Cortex of kidney (tissue), 1 donor: ENCODE measurements at places on chromosomes 2 and 18.

- no peak for DNase-seq
These were observed 92.1 kb downstream of the SH3BP4 start for GRCh38 chr2:235043762-235044500.

DNA sequence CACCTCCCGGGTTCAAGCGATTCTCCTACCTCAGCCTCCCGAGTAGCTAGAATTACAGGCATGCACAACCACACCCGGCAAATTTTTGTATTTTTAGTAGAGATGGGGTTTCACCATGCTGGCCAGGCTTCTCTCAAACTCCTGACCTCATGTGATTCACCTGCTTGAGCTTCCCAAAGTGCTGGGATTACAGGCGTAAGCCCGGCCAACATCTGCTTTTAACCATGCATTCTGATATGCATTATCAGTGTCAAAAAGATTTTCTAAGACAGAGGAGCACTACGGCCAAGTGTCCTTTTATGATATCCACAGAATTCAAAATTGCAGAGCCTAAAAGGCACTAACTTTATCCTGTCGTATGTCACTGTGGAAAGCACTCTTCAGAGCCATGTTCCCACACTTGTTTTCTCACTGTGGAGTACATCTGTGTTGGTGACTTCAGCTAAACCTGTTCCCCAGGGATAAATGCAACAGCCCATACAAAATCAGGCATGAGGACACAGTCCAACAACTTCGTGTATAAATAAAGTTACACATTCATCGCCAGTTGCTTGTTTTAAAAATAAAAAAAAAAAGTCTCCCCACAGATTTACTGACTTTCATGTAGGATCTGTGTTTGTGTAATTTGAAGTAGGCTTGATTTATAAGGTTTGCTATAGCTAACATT lies 56.4 kb downstream of the STK25 start:
- DNase-seq: no peak

DNA sequence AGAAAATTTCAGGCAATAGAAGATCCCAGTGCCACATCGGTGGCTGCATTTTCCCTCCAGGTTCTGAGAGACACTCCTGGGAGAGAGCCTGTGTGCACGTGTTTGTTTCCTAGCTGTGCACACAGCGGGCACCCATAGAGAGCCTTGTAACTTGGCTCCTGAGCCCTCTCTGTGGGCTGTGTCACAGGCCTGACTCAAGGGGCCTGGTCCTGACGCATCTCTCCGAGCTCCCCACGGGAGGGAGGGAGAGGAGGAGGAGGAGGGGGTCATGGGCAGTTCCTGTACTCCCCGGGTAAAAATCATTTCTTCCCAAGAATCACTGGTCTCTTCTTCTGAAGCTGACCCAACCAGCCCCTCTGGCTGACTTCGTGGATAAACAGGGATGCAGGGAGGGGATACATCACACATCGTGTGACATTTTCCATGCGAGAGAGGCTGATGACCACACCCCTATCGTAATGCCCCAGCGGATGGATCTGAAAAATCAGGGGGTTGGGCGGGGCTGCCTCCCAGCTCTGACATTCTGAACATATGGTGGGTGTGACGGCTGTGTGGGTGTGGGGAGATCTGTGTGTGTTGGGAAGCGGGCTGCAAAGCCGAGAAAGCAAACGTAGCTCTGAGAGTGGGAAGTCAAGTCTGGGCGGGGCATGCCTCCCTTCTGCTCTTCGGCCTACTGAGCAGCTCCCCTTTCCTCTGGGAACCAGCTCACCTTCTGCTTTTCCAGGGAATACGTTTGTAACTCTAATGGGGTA lies 308.3 kb upstream of the HS6ST1 start:
- no peak for DNase-seq

- DNase-seq: no peak
These were observed 15.8 kb downstream of the ASAP2 start for GRCh38 chr2:9222239-9222892.

- DNase-seq: no peak
These were observed 20.2 kb downstream of the PSTPIP2 start for GRCh38 chr18:46051731-46052461.

- DNase-seq: no peak
These were observed at the start of gene DQX1 for GRCh38 chr2:74525717-74526648. TSS of gene DQX1 (minus strand) at chr2:74526231. CDS start at chr2:74525729, 502 bp downstream.

DNA sequence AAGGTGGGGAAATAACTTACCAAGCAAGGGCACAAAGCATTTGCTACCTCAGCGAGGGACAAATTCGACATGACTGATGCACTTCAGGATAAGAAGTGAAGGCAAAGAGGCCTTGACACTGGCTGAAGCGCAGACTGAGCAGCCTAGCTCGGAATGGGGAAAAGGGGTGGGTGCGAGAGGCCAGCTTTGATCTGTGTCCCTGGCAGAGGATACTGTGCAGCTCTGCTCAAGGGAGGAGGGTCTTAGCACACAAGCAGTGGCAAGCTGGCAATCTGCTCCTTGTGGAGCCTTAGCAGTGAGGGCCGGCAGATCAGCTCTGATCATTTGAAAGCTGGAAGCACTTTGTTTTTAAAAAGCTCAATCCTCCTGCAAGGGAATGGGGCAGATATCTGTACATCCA lies 222.3 kb downstream of the ZBTB7C start:
- DNase-seq: no peak

DNA sequence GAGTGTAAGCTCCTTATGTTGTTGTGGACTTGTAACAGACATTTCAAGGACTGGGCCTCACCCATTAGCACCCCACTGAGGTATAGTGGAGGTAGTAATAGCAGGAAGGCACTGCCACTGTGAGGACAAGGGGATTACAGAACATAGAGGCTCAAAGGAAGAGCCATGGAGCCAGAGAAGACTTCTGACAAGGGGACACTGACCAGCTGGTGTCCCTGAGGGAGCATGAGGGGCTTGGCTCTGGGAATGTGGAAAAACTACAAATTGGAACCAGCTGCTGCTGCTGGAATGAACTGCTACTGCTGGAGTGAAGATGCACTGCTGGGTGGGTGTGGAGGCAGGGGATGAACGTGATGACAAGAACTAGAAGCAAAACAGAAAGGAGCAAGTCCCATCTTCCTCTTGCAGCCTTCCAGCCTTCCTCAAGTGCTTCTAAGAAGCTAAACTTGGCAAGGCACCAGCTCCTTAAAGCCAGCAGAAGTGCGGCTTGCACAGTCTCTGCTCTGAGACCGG lies 167.3 kb upstream of the NOSTRIN start:
- DNase-seq: no peak

DNA sequence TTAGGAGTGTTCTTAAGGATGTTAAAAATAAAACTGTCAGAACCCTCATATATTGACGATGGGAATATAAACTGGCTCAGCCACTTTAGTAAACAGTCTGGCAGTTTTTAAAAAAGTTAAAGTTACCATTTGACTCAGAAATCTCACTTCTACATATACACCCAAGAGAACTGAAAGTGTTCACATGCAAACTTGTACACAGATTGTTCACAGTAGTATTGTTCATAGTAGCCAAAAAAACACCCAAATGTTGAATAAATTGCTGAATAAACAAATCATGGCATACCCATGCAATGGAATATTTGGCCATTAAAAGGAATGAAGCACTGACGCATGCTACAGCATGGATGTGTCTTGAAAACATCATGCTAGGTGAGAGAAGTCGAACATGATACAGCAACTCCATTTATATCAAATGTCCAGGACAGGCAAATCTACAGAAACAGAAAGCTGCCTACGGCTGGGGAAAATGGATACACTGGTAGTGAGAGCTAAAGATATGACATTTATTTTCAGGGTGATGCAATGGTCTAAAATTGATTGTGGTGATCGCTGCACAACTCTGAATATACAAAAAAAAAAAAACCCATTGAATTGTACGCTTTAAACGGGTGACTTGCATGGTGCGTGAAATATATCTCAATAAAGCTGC lies 10.1 kb downstream of the RPL31 start:
- no peak for DNase-seq
